ENCODE measurements at places on chromosomes 6 and 20. TPM values are rescaled to one million over a fixed set of nuclear protein-coding genes. Genes with fewer than 3 reads are reported as not detected.
A peak's percentile ranks its signal among the peaks of the same experiment; 100 is the strongest.

- DNase-seq: no peak
Measured at GRCh38 chr6:163573503-163574179, 159.1 kb downstream of the QKI start.

- DNase-seq: no peak
Measured at GRCh38 chr6:127833336-127833735, 67.5 kb downstream of the THEMIS start.

DNA sequence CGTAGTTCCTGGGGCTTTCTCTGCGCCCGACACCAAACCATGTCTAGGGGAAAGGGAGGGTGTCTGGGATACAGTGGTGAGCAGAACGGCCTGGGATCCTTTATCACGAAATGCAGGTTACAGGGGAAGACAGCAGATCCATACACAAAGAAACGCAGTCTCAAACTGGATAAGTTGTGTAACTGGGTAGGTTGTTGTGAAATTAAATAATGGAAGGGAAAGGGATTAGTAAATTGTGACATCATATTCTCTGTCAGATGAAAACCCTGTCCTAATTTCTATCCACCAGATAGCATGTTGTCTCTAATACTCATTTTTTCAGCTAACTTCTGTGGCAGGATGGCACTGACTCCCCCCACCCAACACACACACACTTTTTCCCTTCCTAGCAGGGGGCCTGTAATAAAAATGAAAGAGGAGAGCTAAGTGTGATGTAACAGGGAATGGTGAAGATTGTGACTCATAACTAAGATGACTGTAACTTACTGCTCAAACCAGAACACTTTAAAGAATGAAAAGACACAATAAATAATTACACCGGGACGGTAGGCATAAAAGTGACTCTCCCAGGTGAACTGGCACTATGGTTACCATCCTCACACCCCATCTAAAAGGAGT is 769 bp upstream of the TRPC4AP start:
- no peak for DNase-seq

GRCh38 chr20:47389867-47390347 is 33.4 kb upstream of the ZMYND8 start:
- DNase-seq: no peak

DNA sequence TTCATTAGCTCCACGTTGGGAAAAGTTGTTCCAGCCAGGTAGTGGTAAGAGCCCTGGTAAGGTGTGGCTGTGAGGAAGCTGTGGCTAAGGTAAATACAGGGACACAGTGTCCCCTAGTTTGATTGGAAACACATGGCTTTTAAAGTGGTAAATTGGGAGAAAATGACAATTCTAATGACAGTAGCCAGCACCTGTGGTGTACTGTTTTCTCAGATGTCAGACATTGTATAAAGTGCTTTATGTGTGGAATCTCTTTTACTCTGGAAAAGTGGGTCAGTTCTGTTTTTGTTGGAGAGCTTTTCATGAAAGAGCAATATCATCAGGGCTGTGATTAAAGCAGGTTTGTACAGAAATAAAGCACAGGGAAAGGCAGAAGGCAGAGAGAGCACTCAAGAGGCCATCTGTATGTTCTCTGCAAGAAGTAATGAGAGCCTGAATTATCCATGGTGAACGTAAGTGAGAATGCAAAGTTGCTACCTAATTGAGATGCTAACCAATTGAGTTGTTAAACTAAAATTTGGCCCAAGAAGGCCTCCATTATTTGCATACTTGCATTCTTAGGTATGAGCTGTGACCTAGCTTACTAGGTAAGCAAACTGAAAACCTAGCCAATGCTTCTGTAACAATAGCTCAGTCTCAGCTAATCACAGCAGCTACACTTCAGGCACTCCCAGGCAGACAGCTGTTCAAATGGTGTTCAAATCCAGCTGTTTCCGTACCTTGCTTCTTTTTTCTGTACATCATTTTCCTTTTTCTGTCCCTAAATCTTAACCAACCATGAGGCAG is 28.2 kb downstream of the MRAP2 start:
- DNase-seq: no peak

- no peak for DNase-seq
Measured at GRCh38 chr20:17940224-17940971, 28.2 kb downstream of the SNX5 start.

- DNase-seq: peak; percentile 65
Measured at GRCh38 chr6:150528648-150529285, 70.9 kb upstream of the PLEKHG1 start.

DNA sequence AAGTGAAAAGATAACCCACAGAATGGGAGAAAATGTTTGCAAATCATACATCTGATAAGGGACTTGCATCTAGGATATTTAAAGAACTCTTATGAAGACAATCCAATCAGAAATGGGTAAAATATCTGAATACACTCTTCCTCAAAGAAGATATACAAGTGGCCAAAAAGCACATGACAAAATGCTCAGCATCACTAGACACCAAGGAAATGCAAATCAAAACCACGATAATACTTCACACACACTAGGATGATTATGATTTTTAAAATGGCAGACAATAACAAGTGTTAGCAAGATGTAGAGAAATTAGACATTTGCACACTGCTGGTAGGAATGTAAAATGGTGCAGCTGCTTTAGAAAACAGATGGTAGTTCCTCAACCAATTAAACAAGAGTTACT is 34.8 kb upstream of the SIRT5 start:
- no peak for DNase-seq

Gene DEFB124
- polyA plus RNA-seq: not detected

Gene TCP11
- 0.04 TPM for polyA plus RNA-seq

Gene CLDN20
- polyA plus RNA-seq: not detected

Gene IL20RA
- 2.2 TPM for polyA plus RNA-seq

Gene FAM209B
- 0.76 TPM for polyA plus RNA-seq

All from heart left ventricle (tissue), 16 donors.